ENCODE measurements at places on chromosomes 16 and 17.

DNA sequence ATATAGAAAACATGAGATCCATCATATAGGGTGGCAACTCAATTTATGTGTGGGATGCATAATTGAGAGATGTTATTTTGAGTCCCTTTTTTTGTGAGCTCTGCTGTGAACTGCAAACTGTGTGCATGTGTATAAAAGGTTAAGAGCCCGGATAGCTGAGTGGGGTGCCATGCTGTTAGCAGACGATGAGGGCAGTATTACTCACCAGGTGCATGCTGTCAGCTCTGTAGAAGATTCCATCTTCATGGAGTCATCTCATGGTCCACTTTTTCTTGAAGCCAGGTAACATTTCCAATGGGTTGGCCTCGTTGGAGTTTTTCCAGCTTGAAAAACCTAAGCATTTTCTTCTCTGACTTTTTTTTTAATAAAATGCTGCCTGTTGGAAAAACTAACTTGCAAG is 43.0 kb upstream of the RHBDL3 start:
- no peak for ATAC-seq

- ATAC-seq = no peak
Measured at GRCh38 chr17:30952638-30953393, 18.0 kb upstream of the RNF135 start.

DNA sequence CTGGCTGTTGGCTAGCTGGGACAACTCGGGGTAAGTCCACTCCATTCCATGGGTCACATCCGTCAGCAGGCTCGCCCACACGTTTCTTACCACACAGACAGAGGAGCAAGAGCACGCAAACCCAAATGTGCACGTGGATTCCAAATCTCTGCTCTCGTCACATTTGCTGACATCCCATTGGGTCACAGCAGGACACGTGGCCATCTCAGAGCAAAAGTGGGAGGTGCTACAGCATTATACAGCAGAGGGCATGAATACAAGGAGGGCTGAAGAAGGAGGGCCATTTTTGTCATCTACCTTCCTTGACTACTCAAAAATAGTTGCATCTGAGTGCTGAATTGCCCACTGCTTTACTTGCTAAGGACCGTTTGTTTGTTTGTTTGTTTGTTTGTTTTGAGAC is 84.7 kb downstream of the RBBP6 start:
- ATAC-seq = no peak

- ATAC-seq = no peak
Measured at GRCh38 chr16:64184156-64184555, 937.7 kb downstream of the CDH11 start.

DNA sequence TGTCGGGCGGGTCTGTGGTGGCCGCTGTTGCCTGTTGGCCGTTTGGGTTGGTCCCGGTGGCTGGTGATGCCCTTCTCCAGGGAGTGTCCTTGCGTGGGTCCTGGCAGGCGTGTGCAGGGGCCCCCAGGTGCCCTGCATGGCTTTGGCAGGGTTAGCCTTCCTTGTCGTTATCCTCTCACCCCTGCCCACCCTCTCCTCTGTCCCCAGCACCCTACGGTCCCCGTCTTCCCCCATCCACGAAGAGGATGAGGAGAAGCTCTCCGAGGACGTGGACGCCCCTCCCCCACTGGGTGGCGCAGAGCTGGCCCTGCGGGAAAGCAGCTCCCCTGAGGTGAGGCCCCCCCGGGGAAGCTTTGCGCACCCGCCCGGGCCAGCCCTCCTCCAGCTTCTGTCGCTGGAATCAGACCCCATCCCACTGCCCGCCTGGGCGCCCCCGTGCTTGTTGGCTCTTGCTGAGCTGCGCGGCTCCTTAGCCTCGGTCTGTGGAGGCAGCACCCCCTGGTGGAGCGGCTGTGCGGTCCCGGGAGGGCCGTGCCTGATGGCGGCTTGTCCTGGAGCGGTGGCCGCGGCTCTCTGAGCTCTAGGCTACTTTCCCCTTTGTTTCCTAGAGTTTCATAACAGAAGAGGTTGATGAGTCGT is 10.6 kb upstream of the NUDT16L1 start:
- ATAC-seq = peak; percentile 29

GRCh38 chr16:27728691-27729090 is 178.7 kb downstream of the KATNIP start:
- ATAC-seq = no peak

DNA sequence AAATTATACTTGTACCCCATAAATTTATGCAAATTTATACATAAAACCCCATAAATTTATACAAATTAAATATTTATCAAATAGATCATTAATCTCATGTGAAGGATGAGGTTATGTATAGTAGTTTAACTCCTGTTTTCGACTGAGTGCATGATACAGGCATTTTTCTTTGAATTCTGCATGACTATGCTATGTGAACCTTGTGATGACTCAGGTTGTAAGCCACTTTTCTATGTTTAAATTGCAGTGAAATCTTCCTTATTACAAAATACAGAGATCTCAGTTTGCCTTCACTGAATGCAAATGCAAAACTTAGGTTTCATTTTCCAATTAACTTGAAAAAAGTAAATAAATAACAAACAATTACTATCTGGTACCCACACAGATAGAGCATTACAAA is 843.7 kb downstream of the CDH11 start:
- ATAC-seq = no peak
